ENCODE measurements at places on chromosomes 4 and X. TPM values are rescaled to one million over a fixed set of nuclear protein-coding genes. Genes with fewer than 3 reads are reported as not detected.

The MECP2 gene
- 53.4 TPM for total RNA-seq

The FGFBP2 gene
- 1.1 TPM for total RNA-seq

The EMCN gene
- 90.8 TPM for total RNA-seq

The OCIAD1 gene
- 106 TPM for total RNA-seq

The SPIN2A gene
- 0.77 TPM for total RNA-seq

The MBTPS2 gene
- total RNA-seq = 21.7 TPM

The DRD5 gene
- total RNA-seq = not detected

The SMIM31 gene
- total RNA-seq = 3.8 TPM

The GPR78 gene
- total RNA-seq = not detected

The FAM236D gene
- total RNA-seq = not detected

The SPACA5B gene
- not detected for total RNA-seq

The SMR3A gene
- total RNA-seq = not detected

The CPE gene
- total RNA-seq = 135 TPM

The ETDA gene
- total RNA-seq = not detected

The AWAT2 gene
- total RNA-seq = not detected

The CITED1 gene
- not detected for total RNA-seq

The FRG2 gene
- not detected for total RNA-seq

The MTMR8 gene
- total RNA-seq = 4.8 TPM

The EVC gene
- 23.2 TPM for total RNA-seq

The MGARP gene
- 0.26 TPM for total RNA-seq

The GNL3L gene
- 33.6 TPM for total RNA-seq

The SLIT2 gene
- 56.0 TPM for total RNA-seq

The TBC1D8B gene
- 5.6 TPM for total RNA-seq

The FRMD7 gene
- total RNA-seq = not detected

The XAGE3 gene
- not detected for total RNA-seq

The POF1B gene
- total RNA-seq = 1.6 TPM

The SPANXN3 gene
- total RNA-seq = not detected

The ADGRG4 gene
- total RNA-seq = 0.03 TPM

The SMIM10L2A gene
- total RNA-seq = 1.5 TPM

The NUDT11 gene
- 3.6 TPM for total RNA-seq

The CCDC120 gene
- total RNA-seq = 11.3 TPM

The CXXC4 gene
- total RNA-seq = 2.1 TPM

The IL21 gene
- total RNA-seq = 0.26 TPM

The SSX4 gene
- not detected for total RNA-seq

The C4orf51 gene
- not detected for total RNA-seq

The RAB41 gene
- total RNA-seq = not detected

The BMP3 gene
- total RNA-seq = 7.7 TPM

The GPR34 gene
- total RNA-seq = 6.0 TPM

The SMIM10 gene
- total RNA-seq = 4.0 TPM

The ZNF732 gene
- total RNA-seq = not detected

The RTL9 gene
- total RNA-seq = 0.34 TPM

The GK gene
- total RNA-seq = 31.2 TPM

The COL4A5 gene
- total RNA-seq = 253 TPM

The SH2D1A gene
- 0.46 TPM for total RNA-seq

The DCK gene
- total RNA-seq = 24.3 TPM

The OTC gene
- total RNA-seq = 1.7 TPM

The ARMCX1 gene
- total RNA-seq = 19.9 TPM

The NHS gene
- total RNA-seq = 1.9 TPM

The EGF gene
- 1.7 TPM for total RNA-seq

The TMPRSS11A gene
- not detected for total RNA-seq

The MYOZ2 gene
- 0.63 TPM for total RNA-seq

The SPON2 gene
- 31.6 TPM for total RNA-seq
